ENCODE measurements at places on chromosomes 16 and 17. TPM values are rescaled to one million over a fixed set of nuclear protein-coding genes. Genes with fewer than 3 reads are reported as not detected.
A peak's percentile ranks its signal among the peaks of the same experiment; 100 is the strongest.

DNA sequence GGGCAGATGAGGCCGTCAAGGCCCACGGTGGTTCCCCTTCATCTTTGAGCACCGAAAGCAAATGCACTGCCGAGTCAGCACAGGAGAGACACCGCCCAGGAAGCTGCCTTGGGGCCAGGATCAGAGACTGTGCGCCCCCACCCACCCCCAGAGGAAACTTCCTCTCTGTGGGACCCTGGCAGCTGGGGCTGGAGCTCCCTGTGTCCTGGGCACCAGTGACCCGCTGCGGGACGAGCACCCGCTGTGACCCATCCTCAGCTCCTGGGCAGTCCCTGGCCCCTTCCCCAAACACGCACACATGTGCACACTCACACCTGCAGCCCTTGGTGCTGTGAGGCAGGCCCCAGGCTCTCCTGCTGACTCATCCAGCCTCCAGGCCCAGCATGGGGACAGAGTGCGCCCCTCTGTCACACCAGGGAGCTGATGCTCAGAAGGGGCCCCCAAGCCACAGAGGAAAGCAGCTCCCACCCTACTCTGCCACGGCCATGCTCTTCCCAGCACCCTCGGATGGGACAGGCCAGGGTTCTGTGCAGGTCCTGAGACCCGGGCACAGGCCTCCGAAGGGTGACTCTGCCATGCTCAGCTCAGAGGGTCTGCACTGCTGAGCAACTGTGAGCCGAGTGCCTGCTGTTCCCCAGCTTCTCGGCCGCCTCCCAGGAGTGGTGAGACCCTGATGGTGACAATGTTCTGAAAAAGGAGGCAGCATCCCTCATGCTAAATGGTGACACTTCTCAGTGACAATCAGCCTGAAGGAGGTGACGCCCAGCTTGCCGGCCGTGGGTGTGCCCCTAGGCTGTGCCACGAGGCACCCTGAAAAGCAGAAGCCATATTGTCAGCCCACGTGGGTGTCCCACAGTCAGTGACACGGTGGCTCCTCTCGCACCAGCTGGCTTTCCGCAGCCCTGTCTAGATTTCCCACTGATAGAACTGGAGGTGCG is 3.6 kb downstream of the PIEZO1 start:
- peaks cover 73% of the 10 kb centered on the region for H3K36me3 ChIP-seq
- peaks cover 54% of the 10 kb centered on the region for H3K4me1 ChIP-seq
- DNase-seq: no peak
- H3K27me3 ChIP-seq: no peaks in the 10 kb centered on the region
- peak overlapping the region; percentile 35 for H3K27ac ChIP-seq

GPATCH8 gene
- 5.6 TPM for total RNA-seq

GRCh38 chr17:64256913-64257807 is 5.9 kb downstream of the TEX2 start:
- no peak overlapping the region for H3K27ac ChIP-seq
- H3K27me3 ChIP-seq: peaks cover 3% of the 10 kb centered on the region
- H3K4me1 ChIP-seq: peaks cover 5% of the 10 kb centered on the region
- no peaks in the 10 kb centered on the region for H3K36me3 ChIP-seq

GRCh38 chr17:30352240-30352814 is 18.5 kb upstream of the TMIGD1 start:
- DNase-seq: no peak
- no peaks in the 10 kb centered on the region for H3K27me3 ChIP-seq
- no peaks in the 10 kb centered on the region for H3K36me3 ChIP-seq
- no peak overlapping the region for H3K27ac ChIP-seq

DNA sequence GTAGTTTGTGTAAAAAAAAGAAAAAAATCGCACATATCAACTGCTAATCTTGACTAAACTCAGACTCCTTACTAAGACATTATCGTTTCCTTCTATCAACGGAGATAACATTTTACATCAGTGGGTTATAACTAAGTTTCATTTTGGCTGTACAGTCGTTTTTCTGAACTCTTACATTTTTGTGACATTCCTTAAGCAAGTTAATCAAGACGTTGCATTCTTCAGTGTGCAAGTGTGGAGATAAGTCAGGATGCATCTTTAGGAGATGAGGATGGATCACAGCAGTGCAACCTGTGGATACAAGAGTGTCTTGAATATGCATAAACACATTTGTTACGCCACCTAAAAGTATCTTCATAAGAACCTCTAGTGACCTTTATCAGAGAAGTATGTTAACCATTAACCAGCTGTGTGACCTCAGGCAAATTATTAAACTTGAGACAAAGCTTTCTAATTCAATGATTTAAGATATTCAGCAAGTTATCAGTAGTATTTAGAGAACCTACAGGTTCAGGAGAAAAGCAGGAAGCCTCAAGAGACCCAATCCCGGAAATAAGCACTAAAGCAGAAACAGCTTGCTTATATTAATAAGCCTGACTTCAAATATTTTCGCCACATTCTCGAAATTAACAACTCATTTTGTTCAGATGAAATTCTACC is 9.4 kb downstream of the CMC2 start:
- DNase-seq: no peak
- no peaks in the 10 kb centered on the region for H3K27me3 ChIP-seq
- H3K4me1 ChIP-seq: peaks cover 28% of the 10 kb centered on the region
- H3K4me3 ChIP-seq: no peak overlapping the region

- no peaks in the 10 kb centered on the region for H3K4me1 ChIP-seq
- H3K27ac ChIP-seq: no peak overlapping the region
- no peaks in the 10 kb centered on the region for H3K36me3 ChIP-seq
- H3K4me3 ChIP-seq: no peak overlapping the region
- no peaks in the 10 kb centered on the region for H3K27me3 ChIP-seq
- DNase-seq: no peak
Measured at GRCh38 chr17:13323990-13324389, 277.7 kb downstream of the HS3ST3A1 start.

GRCh38 chr16:82313754-82314153 is 143.7 kb upstream of the MPHOSPH6 start:
- no peaks in the 10 kb centered on the region for H3K36me3 ChIP-seq
- no peaks in the 10 kb centered on the region for H3K4me1 ChIP-seq
- no peak for DNase-seq
- H3K27ac ChIP-seq: no peak overlapping the region
- H3K27me3 ChIP-seq: no peaks in the 10 kb centered on the region
- H3K4me3 ChIP-seq: no peak overlapping the region

DNA sequence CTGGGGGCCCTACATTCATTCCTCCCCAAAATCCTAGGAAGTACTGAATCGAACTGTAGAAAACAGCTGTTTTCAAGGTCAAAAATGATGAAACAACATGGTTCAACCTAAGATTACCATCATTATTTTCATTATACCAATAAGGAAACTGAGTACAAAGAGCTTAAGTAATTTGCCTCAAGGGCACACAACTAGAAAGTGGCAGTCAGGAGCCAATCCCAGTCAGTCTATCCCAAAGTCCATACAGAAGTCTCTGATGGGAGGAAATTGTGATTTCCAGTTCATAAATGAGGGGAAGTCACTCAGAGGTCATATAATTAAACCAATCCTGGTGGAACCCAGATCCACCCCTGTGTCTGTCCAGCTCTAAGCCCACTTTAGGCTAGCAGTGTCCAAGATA is 8.4 kb downstream of the LPO start:
- no peak overlapping the region for H3K4me3 ChIP-seq
- H3K36me3 ChIP-seq: 0 out of 2 replicates have a peak, but pooled peaks cover 3% of the 10 kb centered on the region
- H3K4me1 ChIP-seq: peaks cover 13% of the 10 kb centered on the region
- H3K27me3 ChIP-seq: peaks cover 87% of the 10 kb centered on the region

HOXB3 gene
- total RNA-seq: 1.4 TPM

GRCh38 chr17:68291836-68292688 is 767 bp downstream of the ARSG start:
- peak; percentile 61 for DNase-seq
- no peak overlapping the region for H3K27ac ChIP-seq
- H3K27me3 ChIP-seq: peaks cover 65% of the 10 kb centered on the region
- H3K4me3 ChIP-seq: peak overlapping the region; percentile 36
- H3K4me1 ChIP-seq: peaks cover 20% of the 10 kb centered on the region
- no peaks in the 10 kb centered on the region for H3K36me3 ChIP-seq

GRCh38 chr17:58040386-58040785 is 33.3 kb upstream of the SRSF1 start:
- H3K27ac ChIP-seq: no peak overlapping the region
- no peak overlapping the region for H3K4me3 ChIP-seq

DNA sequence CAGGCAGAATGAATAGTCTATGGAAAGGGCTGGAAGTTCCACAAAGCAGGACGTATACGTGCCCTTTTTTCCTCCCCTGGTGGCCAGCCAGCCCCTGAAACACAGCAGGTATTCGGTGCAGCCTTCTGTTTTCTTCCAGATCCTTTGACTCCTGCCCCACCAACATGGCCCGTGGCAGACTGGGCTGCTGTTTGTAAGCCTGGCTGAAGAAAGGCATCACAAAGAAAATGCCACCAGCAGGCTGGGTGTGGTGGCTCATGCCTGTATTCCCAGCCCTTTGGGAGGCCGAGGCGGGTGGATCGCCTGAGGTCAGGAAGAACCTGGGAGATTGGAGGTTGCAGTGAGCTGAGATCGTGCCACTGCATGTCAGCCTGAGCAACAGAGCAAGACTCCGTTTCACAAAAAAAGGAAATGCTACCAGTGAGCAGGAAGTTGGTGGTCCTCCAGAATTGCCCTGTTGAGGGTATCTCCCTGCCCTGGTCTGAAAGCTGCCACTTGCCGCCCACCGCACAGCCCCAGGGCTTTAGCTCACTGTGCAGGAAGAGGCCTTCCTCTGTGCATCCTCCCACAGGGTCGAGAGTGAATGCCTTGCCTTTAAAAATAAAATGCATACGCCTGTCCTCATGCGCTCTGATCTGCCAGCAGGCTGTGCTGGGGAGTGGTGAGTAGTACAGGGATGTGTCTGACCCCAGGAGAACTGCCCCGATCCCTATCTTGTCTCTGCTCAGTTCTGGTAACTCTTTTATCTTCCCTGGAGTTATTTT is 587.7 kb downstream of the MAF start:
- H3K27me3 ChIP-seq: no peaks in the 10 kb centered on the region
- DNase-seq: no peak
- no peak overlapping the region for H3K4me3 ChIP-seq
- H3K4me1 ChIP-seq: no peaks in the 10 kb centered on the region

DNA sequence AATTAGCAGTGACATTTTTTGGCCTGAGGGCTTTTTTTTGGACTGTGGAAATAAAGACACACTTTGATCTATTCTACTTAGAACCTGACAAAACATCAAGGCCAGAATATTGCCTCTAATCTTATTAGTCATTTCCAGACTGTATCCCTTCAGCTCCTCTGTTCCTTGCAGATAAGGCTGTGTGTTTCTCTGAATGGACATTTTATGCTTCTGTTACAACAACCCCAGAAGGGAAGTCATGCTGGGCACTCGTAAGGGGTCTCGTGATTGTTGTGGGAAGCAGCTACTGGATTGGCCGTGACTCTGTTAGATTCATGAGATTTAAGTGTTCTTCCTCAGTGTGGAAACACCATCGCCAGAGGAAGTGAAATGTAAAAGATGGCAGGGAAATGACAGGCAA is 31.6 kb upstream of the HS3ST2 start:
- no peak for DNase-seq
- H3K4me3 ChIP-seq: no peak overlapping the region
- 0 out of 2 replicates have a peak, but pooled peaks cover 3% of the 10 kb centered on the region for H3K27me3 ChIP-seq
- no peaks in the 10 kb centered on the region for H3K4me1 ChIP-seq
- no peak overlapping the region for H3K27ac ChIP-seq

DNA sequence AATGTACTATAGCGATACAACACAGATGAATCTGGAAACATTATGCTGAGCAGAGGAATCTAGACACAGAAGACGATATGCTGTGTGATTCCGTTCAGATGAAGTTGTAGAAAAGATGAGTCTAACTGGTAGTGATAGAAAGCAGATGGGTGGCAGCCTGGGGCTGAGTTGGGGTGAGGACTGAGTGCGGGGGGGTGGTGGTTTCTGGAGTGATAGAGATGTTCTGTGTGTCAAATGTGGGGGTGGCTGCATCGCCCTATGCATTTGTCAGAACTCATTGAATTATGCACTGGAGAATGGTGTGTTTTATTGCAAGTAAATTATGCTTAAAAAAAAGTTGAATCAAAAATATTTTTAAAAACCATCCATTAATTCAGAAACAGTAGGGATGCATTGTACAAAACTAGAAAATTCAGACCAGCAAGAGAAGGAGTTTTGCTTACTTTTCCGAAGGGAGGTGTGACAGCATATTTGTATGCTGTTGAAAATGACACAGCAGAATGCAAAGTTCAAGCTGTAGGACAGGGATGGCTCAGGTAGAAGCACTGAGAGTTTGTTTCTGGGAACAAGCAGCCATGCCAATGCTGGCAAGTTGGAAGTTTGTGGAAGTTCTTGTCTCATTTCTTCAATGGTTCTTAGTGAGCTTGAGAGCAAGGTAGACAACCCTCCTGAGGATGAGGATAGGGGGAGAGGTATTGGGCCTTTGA is 13.0 kb upstream of the DRG2 start:
- peaks cover 5% of the 10 kb centered on the region for H3K4me1 ChIP-seq
- H3K36me3 ChIP-seq: no peaks in the 10 kb centered on the region
- H3K27me3 ChIP-seq: no peaks in the 10 kb centered on the region
- no peak overlapping the region for H3K4me3 ChIP-seq

GRAP gene
- total RNA-seq: 1.1 TPM

DNA sequence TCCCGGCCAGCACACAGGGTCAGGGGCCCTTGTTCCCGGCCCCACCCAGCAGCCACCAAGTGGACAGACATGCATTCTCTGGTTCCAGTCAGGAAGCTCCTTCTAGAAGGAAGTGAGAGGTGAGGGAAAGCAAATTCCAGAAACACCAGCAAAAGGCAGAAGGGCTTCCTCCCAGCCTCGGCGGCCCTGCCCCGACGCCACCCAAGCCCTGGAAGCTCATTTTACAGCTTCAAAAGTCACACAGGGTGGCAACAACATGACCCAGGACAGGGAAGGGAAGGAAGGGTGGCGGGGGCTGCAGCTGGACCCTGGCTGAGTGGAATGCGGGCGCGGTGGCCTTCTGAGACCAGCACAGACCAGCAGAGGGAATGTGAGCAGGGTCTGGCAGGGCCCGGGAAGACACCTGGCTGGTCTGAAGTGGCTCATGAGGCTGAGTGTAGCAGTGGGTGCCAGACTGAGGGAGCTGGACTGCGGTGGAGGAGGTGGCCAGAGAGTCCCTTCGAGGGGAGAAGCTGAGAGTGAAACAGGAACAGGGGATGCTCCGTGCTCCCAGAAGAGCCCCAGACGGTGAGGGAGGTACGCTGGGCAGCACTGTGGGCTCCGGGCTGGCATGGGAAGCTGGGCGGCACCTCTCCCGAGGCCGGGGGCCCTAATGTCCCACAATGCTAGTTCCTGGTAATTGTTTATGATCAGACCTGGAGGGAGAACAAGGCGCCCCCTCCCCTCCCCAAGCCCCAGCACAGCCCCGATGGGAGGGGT is 1.9 kb upstream of the UNC13D start:
- H3K4me1 ChIP-seq: peaks cover 8% of the 10 kb centered on the region
- peaks cover 53% of the 10 kb centered on the region for H3K36me3 ChIP-seq
- H3K27me3 ChIP-seq: no peaks in the 10 kb centered on the region
- no peak for DNase-seq

DNA sequence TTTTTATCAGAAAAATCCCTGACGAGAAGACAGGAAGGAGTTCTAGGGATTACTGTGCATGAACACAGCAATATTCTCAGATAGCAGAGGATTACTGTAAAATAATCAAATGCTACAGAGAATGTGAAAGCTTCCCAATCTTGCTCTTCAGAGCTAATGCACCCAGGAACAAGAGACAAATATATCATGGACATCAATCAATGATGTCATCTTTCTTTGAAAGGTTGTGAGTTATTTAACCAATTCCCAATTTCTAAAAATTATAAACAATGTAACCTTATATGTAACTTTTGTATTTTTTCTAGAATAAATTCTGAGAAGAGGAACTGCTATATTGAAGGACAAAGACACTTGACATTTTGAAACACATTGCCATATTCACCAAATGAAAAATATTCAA is 46.5 kb downstream of the BRD7 start:
- no peaks in the 10 kb centered on the region for H3K27me3 ChIP-seq
- peaks cover 96% of the 10 kb centered on the region for H3K36me3 ChIP-seq
- DNase-seq: no peak
- H3K4me3 ChIP-seq: no peak overlapping the region

CCL17 gene
- total RNA-seq: not detected

Data from SJSA1 (cell line).